ENCODE measurements at places on chromosomes 11 and 22.

DNA sequence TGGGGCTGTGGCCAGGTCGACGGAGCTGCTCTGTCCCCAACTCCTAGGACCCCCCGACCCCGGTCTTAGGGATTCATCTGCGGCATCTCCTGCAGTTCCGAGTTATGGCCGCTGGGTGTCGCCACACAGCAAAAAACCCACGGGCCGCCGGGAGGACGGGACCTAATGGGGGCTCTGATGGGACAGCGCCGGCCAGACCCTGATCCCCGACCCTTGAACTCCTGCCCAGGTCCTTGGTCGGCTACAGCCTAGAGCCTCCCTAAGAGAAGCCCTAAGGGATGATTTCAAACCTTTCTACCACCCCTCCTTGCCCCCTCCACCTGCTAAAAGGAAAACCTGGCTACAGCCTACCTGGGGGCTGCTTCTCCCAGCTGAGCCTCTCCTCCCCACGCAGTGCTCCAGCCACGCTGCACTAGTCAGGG is 30.8 kb upstream of the LRRC10B start:
- peak; percentile 38 for DNase-seq

- DNase-seq: no peak
Observed at GRCh38 chr11:134386945-134387344, 25.1 kb downstream of the B3GAT1 start.

- DNase-seq: no peak
Observed at GRCh38 chr11:78654071-78654470, 79.4 kb upstream of the NARS2 start.

DNA sequence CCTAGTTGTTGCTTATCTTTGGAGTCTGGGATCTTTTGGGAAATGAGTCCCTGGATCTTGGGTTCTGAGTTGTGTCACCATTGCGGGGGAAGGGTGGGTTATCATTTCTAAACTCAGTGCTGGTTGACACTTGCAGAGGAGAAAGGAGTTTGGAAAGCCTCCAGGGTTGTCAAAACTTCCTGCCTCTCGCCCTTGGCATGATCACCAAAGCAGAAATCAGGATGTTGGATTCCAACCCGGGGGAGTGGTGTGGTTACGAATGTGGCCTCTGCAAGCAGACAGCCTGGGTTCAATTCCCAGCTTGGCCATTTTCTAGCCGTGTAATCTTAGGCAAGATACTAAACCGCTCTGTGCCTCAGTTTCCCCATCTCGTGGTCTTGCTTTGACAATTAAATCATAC is 24.3 kb downstream of the CD6 start:
- DNase-seq: no peak

GRCh38 chr11:34013898-34014571 is 37.5 kb upstream of the CAPRIN1 start:
- DNase-seq: no peak

- no peak for DNase-seq
Observed at GRCh38 chr11:8265681-8266241, 2.1 kb upstream of the LMO1 start.

- no peak for DNase-seq
Observed at GRCh38 chr22:38967451-38968450, 10.3 kb downstream of the APOBEC3A start.

DNA sequence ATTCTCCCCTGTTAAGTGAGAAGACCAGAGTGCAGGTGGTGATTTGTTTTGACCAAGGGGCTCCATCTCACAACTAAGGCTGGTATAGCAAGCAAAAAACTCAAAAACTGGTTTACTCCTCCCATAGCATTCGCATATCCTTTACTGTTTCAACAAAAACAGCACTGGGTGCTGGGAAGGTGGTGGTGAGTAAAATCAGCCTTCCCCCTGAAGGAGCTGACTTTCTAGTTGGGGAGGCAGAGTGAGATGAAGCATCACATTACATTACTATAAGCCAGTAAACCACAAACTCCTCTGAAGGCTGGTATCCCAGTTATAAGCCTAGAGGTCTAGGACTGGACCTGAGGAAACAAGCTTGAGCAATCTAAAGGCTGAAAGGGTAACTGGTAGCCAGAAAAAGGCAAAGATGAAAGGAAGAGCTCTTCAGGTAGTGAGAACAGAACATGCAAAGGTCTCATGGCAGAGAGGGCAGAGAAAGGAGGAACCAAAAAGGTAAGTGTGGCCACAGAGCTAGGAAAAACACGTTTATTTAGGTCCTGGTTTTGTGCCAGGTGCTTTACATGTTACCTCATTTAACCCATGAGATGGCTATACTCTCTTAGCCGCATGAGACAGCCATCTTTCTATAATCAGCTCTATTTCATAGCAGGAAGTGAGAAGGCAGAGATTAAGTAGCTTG is 22.3 kb downstream of the TMEM123 start:
- DNase-seq: no peak

DNA sequence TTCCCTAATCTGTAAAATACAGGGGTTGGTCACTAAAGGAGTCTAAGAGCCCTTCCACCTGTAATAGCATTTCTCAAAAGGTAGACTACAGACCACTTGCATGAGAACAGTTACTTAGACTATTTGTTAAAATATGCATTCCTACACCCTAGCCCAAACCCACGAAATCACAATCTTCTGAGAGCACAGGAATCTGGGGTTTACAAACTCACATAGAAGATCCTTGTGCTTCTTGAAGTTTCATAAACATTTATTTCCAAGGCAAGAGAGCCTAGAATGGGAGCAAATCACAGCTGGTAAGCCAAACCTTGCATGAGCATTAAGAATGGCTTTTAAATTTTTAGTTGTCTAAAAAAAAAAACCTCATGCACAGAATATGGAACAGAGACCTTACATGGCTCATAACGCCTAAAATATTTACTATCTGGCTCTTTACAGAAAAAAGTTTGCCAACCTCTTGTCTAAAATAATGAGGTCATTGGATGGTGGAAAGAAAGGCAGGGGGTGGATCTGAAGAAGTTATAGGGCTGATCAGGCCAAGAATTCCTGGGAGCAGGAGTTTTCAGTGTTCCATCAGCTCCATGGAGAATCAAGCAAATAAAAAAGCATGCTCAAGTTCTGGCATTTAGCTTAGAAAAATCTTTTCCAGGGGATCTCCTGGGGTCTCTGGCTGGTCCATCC is 133.4 kb downstream of the CCDC34 start:
- no peak for DNase-seq

DNA sequence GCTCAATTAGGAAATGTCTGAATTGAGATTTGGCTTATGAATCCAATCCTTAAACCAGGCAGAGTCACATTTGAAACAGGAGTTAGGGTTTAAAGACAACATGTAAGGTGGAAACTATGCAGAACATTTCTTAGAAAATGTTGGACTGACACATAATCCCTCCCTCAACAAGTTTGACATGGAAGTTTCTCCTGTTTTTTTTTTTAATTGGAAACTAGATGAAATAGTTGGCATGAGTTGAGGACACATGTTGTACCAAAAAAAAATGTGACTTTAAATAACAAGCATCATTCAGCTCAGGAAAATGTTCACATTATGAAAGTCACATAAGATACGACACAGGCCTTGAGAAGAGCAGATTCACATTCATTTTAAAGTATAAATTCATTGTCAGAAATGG is 154.9 kb upstream of the DDI1 start:
- DNase-seq: no peak

DNA sequence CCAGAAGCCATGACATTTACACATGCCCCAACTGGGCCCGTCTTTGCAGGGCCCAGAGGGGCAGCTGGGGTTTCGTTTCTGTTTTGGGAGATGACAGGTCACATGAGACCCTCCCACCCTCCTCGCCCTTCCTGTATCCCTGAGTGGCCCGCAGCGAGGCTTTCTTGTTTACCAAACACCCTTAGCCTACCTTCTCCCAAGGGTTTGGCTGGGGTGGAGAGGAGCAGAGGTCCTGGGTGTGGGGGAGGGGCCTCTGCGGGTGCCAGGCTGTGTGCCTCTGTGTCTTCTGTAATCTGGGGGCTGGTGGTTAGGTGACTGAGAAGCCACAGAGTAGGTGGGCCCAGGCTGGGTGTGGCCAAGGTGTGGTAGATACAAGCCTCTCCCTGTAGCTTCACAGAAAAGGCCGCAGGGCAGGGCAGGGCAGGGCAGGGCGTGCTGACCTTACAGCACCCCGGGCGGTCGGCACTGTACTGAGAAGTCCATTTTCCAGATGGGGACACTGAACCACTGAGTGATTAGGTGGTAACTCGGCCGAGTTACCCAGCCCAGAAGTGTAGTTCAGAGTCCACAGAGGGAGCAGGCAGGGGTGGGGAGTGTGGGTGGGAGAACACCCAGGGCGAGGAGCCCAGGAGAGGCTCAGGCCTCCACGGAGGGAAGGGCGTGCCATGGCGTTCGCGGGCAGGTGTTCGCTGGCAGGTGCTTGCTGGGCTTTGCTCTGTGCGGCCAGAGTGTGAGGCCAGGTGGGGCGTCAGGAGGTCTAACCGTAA is 8.7 kb downstream of the PRR5 start:
- no peak for DNase-seq

DNA sequence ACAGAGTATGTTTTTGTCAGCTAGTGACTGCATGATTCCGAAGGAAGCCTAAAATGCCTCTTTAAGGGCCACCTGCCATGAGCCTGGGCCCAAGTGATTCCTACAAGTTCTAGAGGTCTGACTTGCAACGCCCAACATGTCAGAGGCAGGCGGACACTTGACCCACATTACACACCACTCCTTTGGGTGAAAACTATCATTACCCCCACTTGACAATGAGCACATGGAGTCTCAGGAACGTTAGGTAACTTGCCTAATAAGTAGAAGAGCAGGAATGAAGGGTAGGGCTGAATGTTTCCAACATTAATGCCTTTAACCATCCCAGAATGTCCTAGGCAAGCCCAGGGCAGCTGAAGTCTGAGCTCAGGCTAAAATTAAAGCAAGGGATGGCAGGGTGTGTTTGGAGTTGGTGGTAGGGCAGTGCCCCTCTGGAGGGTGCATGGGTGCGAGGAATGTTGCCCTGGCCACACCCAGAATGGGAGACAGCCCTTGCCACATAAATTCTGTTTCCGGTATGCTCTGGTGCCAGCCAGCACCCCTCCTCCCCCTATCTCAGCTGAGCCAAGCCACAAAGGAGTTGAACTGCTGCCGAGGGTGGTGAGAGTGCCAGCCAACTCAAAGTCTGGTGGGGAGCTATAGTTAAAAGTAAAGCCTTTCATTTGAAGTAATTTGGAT is 2.5 kb downstream of the PLAAT2 start:
- no peak for DNase-seq

DNA sequence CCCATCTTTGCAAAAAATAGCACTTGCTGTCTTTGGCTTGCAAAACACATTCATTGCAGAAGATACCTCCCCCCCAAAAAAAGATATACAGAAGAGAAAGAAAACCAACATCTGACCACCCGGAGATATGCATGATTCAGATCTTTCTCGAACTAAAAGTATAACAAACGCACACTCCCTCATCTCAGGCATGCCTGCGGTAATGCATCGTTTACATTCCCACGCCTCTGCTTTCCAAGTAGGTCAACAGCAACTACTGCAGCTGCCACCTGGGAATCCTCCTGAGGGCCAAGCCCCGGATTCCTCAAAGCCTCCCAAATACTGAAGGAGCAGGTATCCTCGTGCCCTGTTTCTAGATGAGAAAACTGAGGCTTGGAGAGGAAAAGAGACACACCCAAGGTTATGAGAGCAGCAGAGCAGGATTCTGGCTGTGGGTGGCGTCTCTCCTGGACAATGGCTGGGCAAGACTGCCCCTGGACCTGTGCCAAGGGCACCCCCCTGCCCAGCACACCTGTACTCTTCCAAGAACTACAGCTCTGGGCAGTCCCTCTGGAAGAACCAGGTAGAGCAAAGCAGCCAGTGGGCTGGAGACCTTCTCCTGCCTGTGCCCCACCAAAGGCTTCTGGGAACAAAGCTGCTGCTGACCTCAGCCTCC is 38.1 kb downstream of the NUP50 start:
- DNase-seq: no peak

DNA sequence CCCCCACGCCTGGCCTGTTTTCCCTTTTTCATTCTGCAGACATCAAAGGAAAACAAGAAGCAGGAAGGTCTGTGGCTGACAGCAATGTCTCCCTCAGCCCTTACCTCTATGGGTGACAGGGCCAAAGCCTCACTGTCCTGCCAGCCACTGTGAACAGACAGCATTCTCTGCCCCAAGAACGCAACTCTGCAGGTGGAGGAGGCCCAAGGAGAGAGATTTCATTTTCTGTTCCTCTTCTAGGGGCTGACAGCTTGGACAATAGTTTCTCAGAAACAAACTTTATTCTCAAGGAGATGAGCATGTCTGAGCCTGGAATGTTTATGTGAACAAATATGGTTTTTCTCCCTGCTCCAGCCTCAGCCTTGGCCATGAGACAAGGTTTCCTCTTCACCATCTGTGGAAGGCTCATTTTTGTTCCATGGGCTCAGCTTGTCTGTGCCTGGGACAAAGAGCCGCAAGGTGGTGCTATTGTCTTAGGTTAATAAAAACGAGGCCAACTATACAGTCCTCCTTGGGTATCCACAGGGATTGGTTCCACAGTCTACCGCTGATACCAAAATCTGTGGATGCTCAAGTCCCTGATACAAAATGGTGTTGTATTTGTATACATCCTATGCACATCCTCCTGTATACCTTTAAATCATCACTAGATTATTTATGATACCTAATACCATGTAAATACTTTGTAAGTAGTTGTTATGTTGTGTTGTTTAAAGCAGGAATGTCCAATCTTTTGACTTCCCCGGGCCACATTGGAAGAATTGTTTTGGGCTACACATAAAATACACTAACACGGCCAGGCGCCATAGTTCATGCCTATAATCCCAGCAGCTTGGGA is 5.8 kb downstream of the PIWIL3 start:
- peak; percentile 18 for DNase-seq

- no peak for DNase-seq
Observed at GRCh38 chr11:120521176-120521575, 9.6 kb downstream of the GRIK4 start.

DNA sequence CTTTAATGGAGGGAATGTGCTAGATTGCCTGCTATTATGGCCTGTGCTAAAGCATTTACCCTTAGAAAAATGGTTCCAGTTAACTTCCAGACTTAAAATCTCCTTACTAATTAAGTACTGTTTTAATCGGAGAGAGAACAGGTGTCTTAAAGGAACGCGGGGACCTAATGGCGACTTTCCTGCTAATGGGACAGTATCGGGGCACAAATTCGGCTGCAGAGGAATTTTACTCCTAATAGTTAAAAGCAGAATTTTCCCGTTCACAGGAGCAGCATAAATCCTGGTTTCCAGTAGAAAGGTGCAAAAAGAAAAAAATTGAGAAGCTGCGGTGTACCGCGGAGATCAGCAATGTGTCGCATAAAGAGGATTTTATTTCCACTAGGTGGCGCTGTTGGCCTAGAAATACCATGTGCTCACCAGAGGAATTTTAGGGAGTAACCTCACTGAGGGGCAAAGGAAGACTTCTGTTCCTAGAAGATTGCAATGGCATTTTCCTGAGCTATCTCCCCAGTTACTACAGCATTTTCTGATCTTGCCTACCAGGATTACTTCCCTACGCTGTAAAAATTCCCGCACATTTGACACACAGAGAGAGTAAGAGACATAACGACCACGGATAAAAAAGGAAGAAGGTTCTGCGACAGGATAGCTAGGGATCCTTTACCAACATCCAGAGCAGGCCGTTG is 44.5 kb downstream of the ZNF280B start:
- peak; percentile 42 for DNase-seq
